ENCODE measurements at places on chromosomes 2 and 18.

DNA sequence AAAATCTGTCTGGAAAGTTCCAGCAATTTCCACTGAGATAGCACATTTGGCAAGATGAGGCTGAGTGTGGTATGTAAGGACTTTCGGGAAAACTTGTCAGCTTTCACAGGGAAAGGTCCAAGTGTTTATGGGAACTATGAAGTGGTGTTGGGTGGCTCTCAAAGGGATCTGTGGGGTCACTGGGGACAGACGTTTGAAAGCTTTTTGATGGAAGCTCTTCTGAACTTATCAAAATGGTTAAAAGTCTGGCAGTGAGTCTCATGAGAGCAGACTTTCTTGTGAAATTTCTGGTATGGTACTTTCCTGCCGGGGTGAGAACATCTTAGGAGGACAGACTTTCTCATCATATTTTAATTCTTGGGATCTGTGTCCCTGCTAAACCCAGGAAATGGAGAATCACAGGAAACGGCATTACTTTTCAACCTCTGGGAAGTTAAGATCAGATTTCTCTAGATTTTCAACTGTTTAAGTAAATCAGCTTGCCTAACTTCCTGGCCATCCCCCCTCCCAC lies 546.3 kb upstream of the ZEB2 start:
- DNase-seq = no peak

DNA sequence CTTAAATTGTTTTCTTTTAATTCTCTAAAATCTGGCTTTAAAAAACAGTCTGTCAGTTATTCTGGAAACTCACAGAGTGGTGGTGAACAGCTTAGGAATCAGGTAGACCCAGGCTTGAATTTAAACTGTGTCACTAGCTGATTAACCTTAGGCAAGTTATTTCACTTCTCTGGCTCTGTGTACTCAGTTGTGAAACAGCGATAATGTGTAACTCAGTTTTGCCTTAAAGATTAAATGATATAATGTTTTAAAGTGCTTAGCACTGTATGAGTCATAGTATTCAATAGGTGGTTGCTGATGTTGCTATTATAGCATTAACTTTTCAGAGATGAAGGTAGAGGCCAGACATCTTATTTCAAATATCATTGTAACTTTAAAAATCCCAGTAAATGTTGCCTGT lies 40.7 kb downstream of the PKP4 start:
- no peak for DNase-seq

DNA sequence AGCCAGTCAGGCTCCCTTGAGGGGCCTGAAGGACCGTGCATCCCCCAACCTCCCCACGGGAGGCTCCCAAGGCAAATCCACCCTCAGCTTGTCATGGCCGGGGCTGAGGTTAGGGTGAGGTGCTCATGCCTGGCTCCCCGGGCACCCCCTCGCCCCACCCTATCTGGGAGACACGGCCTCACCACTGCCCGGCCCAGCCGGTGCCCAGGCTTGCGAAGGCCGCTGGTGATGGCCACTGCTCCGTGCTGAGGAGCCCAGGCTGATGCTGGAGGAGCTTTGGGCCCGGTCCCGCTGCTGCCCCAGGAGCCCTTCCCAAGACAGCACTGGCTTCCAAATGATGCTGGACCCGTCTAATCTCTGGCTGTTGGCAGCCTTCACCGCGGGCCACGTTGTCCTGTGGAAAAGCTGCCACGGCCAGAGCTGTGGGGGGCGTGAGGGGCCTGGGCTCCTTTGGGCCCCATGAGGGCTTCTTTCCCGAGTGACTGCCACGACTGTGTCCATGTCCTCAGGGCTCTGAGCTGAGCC lies 135.7 kb upstream of the CTDP1 start:
- DNase-seq = no peak

- no peak for DNase-seq
Observed at GRCh38 chr2:238876232-238876630, 28.3 kb downstream of the TWIST2 start.

DNA sequence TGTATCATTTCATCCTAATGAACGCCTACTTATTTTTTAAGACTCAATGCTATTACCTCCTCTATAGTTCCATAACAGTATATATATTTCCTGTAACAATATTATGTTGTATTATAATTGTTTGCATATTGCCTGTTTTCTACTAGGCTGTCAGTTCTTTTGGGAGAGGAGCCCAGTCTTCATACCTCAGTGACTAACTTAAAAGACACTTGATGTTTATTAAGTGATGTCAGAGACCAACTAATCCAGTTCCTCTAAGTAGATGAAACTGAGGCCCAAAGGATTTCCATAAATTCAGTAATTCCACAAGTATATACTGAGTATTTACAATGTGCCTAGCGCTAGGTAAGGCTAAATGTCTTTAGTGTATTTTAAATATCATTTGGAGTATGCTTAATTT lies 48.9 kb upstream of the AAK1 start:
- DNase-seq = no peak

- peak; percentile 40 for DNase-seq
Observed at GRCh38 chr2:200812122-200813022, 662 bp downstream of the BZW1 start.

GRCh38 chr2:191571163-191571769 lies 106.7 kb upstream of the NABP1 start:
- no peak for DNase-seq

DNA sequence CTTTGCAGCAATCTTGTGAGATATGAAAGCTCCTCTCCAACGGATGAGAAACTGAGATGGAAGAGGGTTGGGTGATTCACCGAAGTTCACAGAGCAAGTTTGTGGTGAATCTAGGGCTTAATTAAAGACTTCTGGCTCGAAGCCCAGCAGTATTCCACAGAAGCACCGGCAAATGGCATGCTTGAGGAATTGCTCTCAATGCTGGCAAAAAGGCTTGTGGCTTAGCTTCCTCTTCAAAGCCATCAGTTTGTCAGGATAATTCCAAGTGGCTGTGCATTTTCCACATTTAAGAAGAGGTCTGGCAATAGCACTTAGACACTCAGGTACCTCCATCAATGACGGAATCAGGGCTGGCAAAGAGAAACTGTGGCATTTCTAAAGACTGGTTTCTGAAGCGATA lies 98.7 kb upstream of the SLC66A3 start:
- no peak for DNase-seq

- no peak for DNase-seq
Observed at GRCh38 chr2:207015901-207016300, 76.6 kb downstream of the CPO start.

DNA sequence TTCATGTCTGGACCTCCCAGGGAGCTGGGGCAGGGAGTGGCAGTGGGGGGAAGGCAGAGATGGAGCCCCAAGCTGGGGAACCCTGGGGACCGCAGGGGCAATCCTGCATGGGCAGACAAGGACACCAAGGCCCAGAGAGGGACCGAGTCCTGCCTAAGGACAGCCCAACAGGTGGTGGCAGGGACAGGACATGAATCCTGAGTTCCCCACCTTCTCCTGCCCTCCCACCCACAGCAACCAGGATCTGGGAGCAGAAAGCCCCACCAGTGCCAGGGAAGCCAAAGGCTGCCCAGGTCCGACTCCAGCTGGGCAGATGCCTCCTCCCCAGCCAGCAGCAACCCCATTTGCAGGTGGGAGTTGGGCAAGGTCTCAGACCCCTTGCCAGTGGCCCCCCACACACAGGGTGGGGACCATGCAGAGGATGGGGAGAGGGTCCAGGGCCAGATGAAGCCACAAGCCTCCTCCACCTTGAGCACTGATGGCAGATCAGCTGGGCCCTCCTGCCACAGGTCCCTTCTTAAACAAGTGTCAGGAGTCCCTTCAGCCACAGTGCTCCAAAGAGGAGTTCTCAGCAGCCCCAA lies 6.3 kb downstream of the ADRA2B start:
- DNase-seq = no peak

DNA sequence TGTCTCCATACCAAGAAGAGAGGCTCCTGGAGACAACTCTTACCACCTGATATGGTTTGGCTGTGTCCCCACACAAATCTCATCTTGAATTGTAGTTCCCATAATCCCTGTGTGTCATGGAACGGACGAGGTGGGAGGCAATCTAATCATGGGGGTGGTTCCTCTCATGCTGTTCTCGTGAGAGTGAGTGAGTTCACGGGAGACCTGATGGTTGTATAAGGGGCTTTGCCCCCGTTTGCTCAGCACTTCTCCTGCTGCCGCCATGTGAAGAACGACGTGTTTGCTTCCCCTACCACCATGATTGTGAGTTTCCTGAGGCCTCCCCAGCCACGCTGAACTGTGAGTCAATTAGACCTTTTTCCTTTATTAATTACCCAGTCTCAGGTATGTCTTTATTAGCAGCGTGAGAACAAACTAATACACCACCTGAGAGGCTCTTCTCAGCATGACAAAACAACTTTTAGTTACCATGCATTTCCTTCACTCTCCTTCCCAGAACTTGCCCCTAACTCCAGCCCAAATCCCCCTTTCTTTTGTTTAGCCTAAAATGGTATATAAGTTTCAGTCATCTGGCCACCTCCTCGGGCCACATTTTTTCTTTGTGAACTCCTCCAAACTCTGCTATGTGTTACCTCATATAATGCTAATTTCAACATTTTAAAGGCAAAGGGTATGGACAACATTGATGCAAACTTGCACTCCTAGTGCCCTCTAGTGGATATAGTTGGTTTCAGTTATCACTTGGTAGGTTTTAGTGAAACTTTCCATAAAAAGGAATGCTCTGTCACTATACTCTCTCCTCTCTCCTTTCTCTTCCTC lies 58.6 kb upstream of the SLC25A52 start:
- DNase-seq = peak; percentile 44
